ENCODE measurements at places on chromosomes 12 and 14.

- DNase-seq = no peak
These were observed 22.8 kb upstream of the IGF1 start for GRCh38 chr12:102503056-102503681.

GRCh38 chr12:122142857-122143256, 31.2 kb downstream of the IL31 start:
- DNase-seq = no peak

GRCh38 chr12:48105321-48105866, 485 bp downstream of the SENP1 start:
- no peak for DNase-seq

DNA sequence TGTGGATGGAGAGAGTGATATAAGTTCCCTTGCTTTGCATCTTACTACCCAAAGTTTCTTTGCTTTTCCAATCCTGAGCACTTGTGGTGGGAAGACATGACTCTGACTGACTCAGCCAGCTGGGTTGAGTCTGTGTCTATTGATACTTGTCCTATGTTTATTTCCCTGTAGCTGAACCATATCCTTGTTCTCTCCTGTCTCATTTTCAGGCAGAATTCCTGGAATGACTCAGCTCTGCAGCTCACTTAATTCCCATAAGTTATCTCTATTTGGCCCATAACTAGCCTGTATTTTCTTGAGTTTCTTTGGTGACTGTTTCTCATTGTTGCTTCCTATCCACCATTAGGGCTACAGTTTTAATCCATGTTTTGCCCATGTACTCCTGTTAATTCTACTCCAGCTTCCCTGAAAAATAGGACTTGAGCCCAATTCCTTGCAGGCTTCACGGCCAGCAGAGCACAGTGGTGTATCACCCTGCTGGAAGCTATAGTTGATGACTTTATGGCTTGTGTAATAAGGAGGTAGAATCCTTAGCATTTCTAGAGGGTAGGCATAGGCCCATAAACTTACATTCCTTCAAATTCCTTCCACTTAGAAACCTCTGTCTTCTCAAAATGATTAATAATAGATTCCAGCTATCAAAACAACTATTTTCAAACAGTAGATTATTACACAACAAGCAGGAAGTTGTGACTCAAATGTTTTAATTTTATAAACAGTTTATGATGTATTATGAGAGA, 183.1 kb downstream of the TMTC3 start:
- no peak for DNase-seq

- no peak for DNase-seq
These were observed 82.8 kb upstream of the NEDD1 start for GRCh38 chr12:96824074-96824837.

- DNase-seq = no peak
These were observed 221.2 kb upstream of the PELI2 start for GRCh38 chr14:55897031-55897430.

DNA sequence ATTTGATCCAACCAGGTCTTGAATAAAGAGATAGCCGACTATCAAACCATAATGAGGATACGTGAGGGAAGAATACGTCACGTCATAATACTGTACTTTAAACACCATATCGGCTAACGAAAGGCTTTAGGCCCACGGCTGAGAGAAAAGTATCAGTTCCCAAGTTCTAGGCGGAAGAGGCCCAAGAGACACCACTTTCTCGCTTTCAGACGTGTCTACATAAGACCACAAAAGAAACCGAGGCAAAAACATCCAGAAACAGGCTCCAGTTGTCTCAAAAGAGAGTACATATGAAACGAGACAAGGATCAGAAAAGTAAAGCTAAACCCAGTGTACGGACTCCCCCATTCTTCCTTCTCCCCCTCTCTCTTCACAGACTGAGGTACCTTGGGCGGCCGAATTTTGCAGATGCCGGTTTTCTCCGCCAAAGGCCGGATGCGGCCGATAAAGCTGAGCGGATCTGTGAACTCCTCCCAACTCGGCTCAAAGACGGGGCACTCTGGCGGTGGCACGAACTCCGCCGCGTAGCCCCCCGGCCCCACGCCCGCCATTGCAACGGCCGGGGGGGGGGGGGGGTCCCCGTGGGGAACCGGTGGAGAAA, 479 bp downstream of the KDM5A start:
- peak; percentile 15 for DNase-seq

DNA sequence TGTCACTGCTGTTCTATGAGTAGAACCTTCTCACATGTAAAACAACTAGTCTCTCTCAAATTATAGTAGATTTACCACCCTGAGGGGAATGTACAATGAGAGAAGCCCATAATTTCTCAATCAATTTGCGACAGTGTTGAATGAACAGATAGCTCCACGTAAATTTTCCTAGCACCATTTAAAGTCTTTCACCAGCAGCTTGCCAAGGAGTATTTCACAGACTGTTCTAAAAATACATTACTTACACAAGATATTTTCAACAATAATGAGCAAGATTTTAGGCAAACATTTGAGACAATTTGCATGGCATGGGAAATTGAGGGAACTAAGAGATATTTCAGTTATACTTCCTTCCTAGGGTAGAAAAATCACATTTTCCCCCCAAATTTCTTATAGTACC, 151.6 kb downstream of the KICS2 start:
- no peak for DNase-seq

GRCh38 chr14:102222751-102223150, 82.2 kb downstream of the MOK start:
- no peak for DNase-seq

GRCh38 chr12:104462931-104463339, 6.2 kb downstream of the CHST11 start:
- DNase-seq = no peak

DNA sequence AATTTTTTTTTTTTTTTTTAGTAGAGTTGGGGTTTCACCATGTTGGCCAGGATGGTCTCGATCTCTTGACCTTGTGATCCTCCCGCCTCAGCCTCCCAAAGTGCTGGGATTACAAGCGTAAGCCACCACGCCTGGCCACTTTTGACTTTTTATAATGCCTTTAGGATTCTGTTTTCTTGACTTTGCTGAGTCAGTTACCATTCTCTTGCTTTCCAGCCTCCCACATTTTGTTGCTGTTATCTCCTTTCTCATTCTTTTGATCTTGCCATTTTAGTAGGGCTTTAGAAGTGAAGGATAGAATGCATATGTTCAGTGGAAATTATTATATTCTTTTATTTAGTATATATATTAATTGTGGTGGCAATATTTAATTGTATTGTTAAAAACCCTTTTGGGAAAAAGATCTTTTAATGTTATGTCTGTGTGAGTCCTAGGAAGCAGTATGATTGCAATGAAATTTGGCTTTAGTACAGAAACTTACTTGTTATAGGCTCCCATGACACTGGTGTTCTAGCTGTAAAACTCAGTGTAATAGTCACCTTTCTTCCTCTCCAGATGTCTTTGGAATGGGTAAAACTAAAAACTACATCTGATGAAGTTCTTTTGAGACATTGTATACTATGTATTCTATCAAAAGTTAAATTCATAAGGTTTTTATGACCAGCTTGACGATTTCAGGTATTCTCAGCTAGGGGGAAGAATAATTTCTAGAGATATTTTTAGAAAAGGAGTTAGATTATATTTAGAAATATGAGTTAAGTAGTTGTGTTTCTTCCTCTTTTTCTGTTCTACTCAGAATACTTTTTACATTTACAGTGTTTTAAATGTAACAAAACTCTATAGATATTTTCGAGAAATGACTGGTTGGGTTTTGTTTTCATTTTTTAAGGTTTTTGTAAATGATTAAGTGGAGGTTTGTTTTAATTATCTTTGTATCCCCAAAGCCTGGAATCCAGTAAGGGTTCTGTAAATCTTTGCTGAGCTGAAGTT, 74.7 kb downstream of the APAF1 start:
- no peak for DNase-seq

DNA sequence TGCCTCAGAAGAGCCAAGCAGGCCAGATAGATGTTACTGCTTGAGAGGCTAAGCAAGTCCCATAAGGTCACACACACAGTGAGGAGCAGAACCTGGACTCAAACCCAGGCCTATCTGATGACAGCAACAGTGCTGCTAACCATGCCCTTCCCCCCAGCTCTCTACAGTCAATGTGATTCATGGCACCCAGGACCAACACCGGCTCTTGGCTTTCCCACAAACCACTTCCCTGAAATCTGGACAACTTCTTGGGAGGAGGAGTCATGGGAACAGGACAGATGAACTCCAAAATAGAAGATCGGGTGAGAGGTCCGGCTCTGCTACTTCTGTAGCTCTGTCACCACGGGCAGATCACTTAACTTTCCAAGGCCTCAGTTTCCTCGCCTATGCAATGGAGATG, 716 bp upstream of the PTGDR start:
- no peak for DNase-seq

All from left ventricle myocardium inferior (tissue), 1 donor.